ENCODE measurements at places on chromosomes 4 and X.

- DNase-seq, result peak; percentile 7
Measured at GRCh38 chrX:80285131-80285773, 135.0 kb upstream of the TENT5D start.

- no peak for DNase-seq
Measured at GRCh38 chr4:107624024-107624423, 96.0 kb downstream of the PAPSS1 start.

DNA sequence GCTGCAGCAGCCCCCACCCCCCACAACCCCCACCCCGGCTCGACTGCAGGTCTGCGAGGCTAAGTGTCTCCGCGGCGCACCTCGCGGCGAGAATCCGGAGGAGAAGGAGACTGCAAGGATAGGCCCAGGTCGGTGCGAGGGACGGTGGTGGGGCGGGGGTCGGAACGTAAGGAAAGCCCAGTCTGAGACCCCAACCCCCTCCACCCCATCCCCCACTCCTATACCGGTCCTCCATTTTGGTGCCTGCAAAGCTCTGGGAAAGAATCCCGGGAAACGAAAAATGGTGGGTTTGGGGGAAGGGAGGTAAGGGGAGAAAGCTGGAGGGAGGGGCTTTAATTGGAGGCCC lies 614 bp downstream of the BEX3 start:
- peak; percentile 86 for DNase-seq

- peak; percentile 3 for DNase-seq
Measured at GRCh38 chr4:111879539-111879938, 265.7 kb upstream of the FAM241A start.

DNA sequence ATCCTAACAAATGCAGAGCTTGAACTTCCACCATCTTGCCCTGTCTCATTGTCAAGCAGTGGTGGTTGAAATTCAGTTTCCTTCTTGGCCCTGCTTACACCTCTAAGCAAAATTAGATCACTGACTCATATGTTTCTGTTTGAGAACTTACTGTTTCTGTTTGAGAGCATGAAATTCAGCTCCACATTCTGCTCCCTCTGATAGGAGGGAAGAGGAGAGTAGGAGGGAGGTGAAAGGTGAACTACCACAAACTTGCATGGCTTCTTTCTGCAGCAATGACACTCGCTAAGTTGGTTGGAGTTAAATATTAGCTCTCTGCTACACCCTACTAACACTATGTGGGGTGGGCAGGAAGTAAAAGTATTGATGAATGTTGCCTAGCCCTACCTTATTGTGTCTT lies 117.8 kb upstream of the EDA2R start:
- no peak for DNase-seq

DNA sequence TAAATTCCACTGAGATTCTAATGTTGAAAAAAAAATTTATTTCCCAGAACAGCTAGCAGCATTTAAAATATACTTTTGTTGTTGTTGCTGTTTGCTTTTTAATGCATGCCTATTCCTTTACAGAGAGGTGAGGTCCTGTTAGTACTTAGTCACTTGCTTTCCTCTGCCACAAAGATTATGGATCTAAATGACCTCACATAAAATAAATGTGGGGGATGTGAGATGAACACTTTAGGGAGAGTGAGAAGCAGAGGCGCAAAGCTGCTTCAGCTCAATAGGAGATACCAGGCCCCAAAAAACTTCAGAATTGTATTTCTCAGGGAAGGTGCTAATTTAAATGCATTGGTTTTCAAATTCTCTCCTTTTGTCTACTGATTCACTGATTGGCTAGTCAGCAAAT lies 4.0 kb downstream of the LDB2 start:
- no peak for DNase-seq

DNA sequence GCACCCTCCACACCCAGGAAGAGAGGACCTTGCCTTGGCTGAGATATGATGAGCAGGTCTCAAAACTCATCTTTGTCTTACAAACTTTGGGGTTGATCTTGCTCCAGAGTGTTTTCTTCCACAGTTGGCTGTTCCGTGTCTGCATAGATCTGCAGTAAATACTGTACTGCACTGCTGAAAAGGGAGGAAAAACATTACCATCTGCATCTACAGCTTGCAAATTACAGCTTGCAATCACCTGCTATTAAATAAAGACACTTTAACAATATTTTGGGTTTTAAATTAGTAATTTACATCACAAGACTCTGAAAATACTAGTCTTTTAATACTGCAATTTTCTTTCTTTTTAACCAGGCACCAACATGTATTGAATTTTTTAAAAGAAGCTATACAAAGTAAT lies 499.5 kb downstream of the STIM2 start:
- DNase-seq, result peak; percentile 33

DNA sequence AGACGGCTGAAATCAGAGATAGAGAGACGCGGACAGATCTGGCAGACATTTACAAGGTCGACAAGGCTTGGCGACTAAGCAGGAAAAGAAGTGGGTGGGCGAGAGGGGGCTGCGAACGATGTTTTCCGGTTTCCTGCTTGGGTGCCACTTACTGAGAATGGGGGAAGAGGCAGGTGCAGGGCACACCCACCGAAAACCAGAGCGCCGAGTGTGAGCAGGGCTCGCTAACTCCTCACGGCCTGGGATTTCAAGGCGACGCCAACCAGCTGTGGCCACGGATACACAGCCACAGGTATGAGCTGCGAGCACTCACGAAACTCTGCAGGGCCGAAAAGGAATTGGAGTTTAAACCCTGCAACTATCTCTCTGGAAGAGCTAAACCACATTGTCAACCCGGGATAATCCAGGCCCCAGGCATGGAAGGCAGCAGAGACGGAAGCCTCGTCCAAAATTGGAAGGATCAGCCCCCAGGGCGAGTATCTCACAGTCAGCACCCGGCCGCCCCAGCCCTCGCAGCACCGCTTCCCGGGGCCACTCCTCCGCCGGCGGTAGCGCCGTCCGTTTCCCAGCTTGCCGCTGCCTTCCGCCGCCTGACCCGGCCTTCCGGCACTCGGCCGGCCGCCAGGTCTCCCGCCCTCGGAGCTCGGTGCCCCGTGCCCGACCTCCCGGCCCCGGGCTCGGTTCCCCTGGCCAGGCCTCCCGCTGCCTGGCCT lies 778 bp downstream of the CASP3 start:
- DNase-seq, result peak; percentile 26
